ENCODE measurements at places on chromosomes 5 and 9.

DNA sequence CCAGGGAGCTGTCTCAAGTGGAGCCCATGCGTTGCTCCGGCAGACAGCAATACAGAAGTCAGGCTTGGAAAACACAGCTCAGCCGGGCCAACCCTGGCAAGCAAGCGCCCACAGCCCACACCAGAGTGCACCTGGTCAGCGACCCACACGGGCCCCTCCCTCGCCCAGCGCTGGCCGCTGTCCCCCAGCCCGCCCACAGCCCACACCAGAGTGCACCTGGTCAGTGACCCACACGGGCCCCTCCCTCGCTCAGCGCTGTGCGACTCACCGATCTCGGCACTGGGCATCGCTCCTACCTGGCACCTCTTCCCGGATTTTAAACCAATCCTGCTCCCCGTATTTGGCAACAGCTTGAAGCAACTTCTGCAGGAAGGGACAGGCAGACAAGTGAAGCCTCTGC lies 12.8 kb downstream of the SNAPC4 start:
- DNase-seq = no peak

- DNase-seq = no peak
These were observed 96.3 kb upstream of the EQTN start for GRCh38 chr9:27393054-27393846.

DNA sequence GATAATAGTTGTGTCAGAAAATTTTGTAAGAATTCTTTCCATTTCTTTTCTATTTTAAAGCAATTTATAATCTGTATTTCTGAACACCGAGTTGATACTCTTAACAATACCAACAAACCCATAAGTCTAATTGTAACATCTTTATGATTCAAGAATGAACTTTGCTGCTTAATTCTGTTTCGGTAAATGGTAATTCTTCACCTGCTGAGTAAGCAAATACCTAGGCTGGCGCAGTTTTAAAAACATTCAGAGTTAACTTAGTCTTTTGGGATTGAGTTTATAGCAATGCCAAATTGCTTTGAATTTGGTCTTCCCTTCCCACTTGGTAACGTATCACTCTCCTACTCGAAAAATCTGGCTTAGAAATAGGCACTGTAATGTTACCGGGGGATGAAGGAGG lies 223.0 kb downstream of the MARCHF11 start:
- no peak for DNase-seq

DNA sequence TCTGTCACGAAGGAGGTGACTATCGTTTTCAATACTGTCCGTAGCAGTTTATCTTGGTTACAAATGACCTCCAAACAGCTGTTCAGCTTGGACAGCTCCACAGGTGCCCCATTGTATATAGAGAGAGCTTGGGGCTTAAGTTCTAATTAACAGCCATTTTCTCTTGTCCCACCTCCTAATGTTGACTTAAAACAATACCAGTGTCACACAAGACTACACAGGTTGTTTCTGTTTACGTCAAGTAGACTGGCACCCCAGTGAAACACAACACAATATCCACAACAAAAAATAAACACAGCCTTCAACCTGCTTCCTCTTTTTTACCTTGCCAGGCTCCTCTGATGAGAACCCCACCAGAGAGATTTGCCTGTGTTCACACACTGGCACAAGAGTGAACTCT lies 39.8 kb upstream of the TLE1 start:
- no peak for DNase-seq

DNA sequence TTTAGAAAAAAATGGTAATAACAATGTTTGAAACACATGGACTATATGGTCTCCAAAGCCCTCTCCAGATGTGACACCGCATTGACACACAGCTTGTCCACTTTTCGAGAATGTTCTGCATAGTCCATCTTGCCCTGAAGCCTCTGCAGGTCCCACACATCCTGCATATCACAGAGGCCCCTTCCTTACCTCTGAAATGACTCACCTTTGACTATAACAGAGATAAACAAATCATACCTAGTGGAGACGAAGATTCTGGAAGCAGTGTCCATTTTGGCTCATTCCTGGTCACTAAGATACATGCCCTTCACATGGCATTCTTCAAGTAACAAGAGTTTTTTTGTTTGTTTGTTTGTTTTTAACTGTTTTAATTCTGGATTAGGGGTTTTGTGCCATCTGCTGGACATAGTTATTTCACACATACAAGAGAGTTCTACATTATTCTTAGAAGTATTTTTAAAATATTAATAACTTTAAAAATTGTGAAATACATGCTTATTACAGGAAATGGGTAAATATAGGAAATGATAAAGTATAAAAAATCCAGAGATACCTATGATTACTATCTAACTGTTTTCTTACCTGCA lies 5.1 kb downstream of the ARL14EPL start:
- no peak for DNase-seq

- no peak for DNase-seq
These were observed 169.1 kb downstream of the CAAP1 start for GRCh38 chr9:26723486-26723885.

DNA sequence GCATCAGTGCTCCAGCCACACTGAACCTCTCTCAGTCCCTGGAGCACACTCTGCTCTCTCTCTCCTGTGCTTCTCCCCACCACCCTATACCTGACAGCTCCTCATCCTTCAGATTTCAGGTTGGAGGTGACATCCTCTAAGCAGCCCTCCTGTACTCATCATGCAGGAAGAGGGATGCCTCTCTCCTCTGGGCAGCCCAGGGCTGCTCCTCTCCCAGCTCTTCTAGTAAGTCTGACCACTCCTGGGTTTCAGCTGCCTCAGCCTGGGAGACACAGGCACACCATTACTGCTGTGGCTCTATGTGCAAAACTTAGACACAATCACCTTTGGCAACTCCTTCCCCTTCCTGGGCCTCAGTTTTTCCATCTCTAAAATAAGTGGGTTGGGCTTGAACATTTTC lies 232.4 kb upstream of the BRINP1 start:
- DNase-seq = no peak

GRCh38 chr5:100584069-100584468 lies 48.9 kb downstream of the FAM174A start:
- no peak for DNase-seq

DNA sequence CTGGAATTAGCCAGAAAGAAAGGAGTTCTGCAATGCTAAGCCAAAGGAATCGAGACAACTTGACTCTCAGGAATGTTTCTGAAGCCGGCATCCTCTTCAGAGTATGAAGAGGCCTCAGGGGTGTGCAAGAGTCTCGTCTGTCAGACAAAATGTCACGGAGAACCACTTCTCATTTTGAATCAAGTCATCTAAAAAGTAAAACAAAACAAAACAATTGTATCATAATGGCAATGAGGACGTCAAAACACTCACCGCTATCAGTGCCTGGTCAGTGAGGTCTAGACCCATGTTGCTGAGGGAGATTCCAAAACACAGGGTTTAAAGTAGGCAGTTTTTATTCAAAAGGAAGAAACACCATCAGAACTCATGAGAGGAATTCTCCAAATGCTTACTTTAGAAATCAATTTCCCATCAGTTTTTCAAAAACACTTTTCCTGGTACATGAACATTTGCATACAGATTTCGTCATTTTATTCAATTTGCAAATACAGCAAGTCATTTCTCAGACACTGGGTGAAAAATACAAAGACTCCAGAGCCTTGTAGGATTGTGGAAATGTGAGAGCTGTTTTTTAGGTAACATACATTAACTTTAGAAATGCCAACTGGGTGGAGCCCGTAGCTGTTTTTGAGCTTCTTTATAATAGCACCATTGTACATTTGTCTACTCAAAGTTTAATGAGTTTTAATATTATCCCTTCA lies 89.5 kb upstream of the MAP3K1 start:
- no peak for DNase-seq

GRCh38 chr5:167708449-167708848 lies 583.0 kb upstream of the WWC1 start:
- no peak for DNase-seq

DNA sequence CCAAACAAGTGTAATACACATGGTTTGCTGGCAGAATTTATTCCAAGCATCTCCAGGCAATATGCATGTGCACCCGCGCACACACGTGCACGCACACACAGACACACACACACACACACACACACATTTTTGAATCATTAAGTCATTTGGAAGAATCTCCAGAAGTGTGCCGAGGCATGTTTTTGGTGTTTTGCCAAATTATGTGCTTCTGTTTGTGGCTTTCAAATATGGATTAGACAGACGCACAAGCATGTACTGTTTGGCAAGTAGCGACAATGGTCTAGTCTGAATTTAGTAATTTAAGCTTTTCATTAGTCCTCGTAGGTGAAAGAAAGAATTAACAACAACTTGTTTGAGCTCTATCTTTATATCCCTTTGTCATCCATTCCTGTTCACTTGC lies 36.7 kb downstream of the NFIB start:
- no peak for DNase-seq

GRCh38 chr5:35044649-35045048 lies 3.1 kb downstream of the AGXT2 start:
- DNase-seq = no peak

GRCh38 chr5:147918101-147918685 lies 11.9 kb upstream of the C5orf46 start:
- no peak for DNase-seq

DNA sequence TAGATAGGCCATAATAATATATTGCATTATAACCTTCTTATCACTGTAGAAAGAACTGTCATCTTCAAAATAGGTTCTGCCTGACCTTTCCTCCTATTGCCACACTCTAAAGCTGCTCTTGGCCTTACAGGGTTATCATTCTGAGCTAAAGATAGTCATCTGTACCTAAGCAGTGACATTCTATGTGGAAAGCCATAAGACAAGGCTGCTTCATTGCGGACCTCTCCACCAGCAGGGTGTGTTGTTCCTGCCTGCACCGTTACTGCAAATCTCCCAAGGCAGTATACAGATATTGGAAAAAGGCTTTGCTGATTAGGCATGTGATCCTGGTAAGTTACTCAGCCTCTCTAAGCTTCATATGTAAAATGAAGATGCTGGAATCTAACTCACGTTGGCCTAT lies 8.1 kb downstream of the ZNF622 start:
- no peak for DNase-seq

GRCh38 chr9:121207371-121207940 lies 5.8 kb upstream of the RAB14 start:
- no peak for DNase-seq

DNA sequence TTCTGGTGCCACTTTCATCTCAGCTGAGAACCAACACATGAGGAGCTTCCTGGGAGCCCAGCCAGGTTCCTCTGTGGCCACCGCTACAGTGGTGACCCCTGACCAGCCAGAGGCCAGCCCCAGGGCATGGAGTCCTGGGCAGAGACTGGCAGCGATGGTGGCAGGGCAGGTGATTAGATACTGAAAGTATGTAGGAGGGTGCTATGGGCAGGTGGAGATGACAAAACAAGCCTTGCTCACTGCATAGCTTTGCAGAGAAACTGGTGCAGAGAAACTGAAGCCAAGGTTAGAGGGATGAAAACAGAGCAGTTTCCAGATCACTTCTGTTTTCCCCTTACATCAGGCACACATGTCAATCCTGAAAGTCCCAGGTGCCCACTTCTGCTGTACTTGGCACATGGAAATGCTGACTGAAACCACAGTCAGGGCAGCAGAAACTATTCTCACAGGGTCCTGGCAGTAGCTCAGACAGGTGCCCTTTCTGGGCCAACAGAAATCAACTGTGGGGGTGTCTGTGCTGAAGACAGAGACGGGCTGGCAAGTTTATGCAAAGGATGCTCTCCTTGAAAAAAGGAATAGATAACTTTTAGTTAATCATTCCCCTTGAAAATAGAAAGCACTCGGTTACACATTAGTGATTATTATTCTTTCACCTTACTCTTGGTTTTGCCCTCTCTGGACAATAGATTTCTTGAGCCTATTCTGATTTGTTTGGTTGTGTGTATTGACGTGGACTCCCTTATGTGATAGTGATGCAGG lies 90.3 kb downstream of the ANKRD55 start:
- no peak for DNase-seq

DNA sequence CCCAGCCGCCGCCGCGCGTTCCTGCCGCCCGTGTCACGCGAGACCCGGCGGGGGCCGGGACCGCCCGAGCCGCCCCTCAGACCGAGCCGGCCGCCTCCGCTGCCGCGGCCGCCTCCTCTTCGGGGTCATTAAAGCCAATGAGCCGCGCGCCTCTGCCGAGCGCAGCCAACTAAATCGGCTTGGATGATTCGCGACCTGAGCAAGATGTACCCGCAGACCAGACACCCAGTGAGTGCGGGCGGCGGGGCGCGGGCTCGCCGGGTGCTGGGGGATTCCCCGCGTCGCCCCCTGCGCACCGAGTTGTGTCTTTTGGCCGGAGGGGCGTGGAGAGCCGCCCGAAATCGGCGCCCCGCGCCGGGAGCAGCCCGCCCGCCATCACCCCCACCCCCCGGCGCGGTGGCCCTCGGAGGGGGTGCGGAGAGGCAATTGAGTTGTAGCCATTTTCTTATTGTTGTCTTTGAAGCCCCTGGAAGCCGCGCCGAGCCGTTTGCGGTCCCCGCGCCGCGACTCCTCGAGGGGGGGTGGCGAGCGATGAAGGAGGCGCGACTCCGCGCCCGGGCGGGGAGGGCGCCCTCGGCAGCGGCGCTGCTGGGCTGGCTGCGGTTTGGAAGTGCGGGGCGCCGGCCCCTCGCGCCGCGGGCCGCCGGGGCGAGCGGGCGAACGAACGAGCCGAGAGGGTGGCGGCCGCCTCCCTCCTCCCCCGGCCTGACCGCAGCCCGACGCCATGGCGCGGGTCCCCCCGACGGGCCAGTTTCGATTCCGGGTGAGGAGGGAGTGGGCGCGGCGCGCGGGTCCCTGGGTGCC lies 1.0 kb downstream of the TLE4 start:
- DNase-seq = peak; percentile 70

GRCh38 chr5:138967791-138968448 lies 92.8 kb upstream of the LRRTM2 start:
- no peak for DNase-seq

DNA sequence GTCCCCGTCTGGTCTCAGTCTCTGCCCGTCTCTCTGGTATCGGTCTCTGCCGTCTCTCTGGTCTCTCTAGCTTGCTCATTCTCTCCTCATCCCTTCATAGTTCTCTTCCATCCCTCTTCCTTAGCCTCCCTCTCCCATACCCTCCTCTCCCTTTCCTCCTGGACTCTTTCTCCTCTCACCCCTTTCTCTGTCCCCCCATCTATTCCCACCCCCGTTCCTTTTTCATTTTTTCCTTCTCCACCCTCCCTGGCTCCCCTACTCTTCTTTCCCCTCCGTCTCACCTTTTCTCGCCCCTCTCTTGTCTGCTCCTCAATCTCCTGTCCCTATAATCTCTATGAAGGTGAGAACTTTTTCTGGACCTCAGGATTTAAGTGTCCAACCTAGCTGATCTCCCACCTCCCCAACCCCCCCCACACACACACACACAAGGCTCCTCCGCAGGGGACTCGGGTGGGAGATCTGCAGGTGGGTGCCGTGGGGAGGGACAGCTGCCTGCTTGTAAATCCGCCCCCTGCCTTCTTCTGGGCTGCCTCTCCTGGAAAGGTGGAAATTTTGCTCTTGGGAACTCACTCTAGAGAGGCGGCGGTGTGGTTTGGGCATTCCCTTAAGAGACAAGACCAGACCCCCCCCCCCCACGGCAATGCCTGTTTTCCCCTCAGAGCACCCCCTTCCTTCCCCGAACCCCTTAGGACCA lies 953 bp downstream of the UBE2QL1 start:
- no peak for DNase-seq

- no peak for DNase-seq
These were observed 284.2 kb upstream of the NMUR2 start for GRCh38 chr5:152689250-152689711.

- DNase-seq = no peak
These were observed 39.7 kb downstream of the ROPN1L start for GRCh38 chr5:10481241-10481935.
